Activated CD4-positive, alpha-beta memory T cell treated with anti-CD3 and anti-CD28 coated beads, Interleukin-2, amount 10 ng/mL, durations not matched to agents 7 days and 5 days (primary cell): ENCODE measurements at places on chromosomes 2 and 18. TPM values are rescaled to one million over a fixed set of nuclear protein-coding genes. Genes with fewer than 3 reads are reported as not detected.

- no peak overlapping the region for H3K4me3 ChIP-seq
- H3K27me3 ChIP-seq, result no peaks in the 10 kb centered on the region
- DNase-seq, result no peak
- H3K27ac ChIP-seq, result no peak overlapping the region
- H3K36me3 ChIP-seq, result no peaks in the 10 kb centered on the region
- H3K4me1 ChIP-seq, result no peaks in the 10 kb centered on the region
These were observed 100.6 kb downstream of the UPP2 start for GRCh38 chr2:158202161-158202815.

DNA sequence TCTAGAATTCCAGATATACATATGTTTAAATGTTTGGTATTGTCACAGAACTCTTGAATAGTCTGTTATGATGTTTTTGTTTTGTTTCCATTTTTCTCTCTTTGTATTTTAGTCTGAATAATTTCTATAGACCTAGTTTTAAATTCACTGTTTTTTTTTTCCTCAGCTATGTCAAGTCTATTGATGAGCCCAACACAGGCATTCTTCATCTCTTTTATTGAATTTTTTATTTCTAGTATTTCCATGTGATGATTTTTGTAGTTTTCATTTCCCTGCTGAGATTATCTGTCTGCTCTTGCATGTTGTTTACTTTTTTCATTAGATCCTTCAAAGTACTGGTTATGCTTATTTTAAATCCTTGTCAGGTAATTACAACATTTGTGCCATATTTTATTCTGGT is 254.7 kb downstream of the C1D start:
- no peaks in the 10 kb centered on the region for H3K36me3 ChIP-seq
- no peak overlapping the region for H3K4me3 ChIP-seq
- H3K27ac ChIP-seq, result no peak overlapping the region
- no peak for DNase-seq
- H3K4me1 ChIP-seq, result no peaks in the 10 kb centered on the region

- no peak for DNase-seq
- H3K36me3 ChIP-seq, result no peaks in the 10 kb centered on the region
- H3K27ac ChIP-seq, result no peak overlapping the region
- H3K4me3 ChIP-seq, result no peak overlapping the region
- no peaks in the 10 kb centered on the region for H3K4me1 ChIP-seq
- no peaks in the 10 kb centered on the region for H3K27me3 ChIP-seq
These were observed 320.1 kb downstream of the LRRTM1 start for GRCh38 chr2:79984476-79984875.

DNA sequence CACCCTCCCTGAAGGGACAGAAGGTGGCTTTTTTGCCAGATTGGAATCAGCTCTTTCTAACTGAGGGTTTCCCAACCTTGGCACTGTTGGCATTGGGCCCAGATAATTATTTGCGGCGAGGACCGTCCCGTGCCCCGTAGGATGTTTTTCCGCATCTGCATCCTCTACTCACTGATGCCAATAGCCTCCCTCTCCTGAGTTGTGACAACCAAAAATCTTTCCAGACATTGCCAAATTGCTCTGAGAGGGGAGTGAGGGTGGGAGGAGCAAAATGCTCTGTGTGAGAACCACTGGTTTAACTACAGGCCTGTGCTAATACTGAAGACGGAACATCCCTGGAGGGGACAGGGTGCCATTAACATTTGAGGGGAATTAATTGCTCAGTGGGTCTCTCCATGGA is 33.6 kb upstream of the GLI2 start:
- H3K36me3 ChIP-seq, result no peaks in the 10 kb centered on the region
- no peak for DNase-seq
- peaks cover 15% of the 10 kb centered on the region for H3K27me3 ChIP-seq
- H3K27ac ChIP-seq, result no peak overlapping the region

FAM228A gene
- 0.23 TPM for total RNA-seq

TRABD2A gene
- total RNA-seq, result 38.3 TPM

- peaks cover 2% of the 10 kb centered on the region for H3K27me3 ChIP-seq
- no peak overlapping the region for H3K4me3 ChIP-seq
- H3K36me3 ChIP-seq, result no peaks in the 10 kb centered on the region
- no peak for DNase-seq
- H3K4me1 ChIP-seq, result no peaks in the 10 kb centered on the region
These were observed 176.2 kb downstream of the CYP26B1 start for GRCh38 chr2:71971493-71971892.

HOXD13 gene
- total RNA-seq, result not detected

DNA sequence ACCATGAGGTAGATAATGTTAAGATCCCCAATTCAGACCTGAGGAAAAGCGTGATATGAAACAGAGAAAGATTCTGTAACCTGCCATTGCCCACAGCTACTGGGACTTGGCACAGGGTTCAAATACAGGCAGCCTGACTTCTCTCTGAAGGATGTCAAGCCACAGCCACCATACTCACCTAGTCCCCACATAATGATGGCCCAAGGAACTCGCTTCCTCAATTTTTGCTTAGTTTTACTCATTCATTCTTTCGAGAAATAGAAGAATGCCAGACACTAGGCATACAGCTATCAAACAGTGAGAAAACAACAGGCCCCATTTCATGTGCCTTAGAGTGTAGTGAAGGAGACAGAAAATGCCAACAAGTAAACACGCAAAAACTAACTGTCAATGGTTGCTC is 980 bp upstream of the SULT1C4 start:
- no peak overlapping the region for H3K27ac ChIP-seq
- peaks cover 6% of the 10 kb centered on the region for H3K27me3 ChIP-seq
- no peak overlapping the region for H3K4me3 ChIP-seq
- H3K36me3 ChIP-seq, result no peaks in the 10 kb centered on the region
- no peak for DNase-seq
- no peaks in the 10 kb centered on the region for H3K4me1 ChIP-seq

DNA sequence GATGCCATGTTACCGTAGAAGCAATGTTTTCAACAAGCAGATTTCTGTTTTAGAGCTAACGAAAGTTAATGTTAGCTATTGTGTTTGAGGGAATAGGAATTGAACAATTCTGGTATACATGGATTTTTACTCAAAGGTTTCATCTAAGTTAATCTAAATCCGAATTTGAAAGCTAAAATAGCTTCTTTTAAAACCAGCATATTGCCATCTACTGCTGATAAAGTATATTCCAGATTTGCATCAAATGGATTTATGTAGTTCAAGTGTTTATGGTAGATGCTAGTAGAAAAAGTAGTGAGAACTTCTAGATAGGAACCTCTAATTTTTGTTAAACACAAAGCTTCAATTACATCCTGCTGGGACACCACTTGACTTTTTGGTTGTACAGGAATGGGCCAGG is 1569.5 kb upstream of the NXPH2 start:
- DNase-seq, result no peak
- H3K27ac ChIP-seq, result no peak overlapping the region
- H3K27me3 ChIP-seq, result no peaks in the 10 kb centered on the region
- H3K36me3 ChIP-seq, result no peaks in the 10 kb centered on the region

DNA sequence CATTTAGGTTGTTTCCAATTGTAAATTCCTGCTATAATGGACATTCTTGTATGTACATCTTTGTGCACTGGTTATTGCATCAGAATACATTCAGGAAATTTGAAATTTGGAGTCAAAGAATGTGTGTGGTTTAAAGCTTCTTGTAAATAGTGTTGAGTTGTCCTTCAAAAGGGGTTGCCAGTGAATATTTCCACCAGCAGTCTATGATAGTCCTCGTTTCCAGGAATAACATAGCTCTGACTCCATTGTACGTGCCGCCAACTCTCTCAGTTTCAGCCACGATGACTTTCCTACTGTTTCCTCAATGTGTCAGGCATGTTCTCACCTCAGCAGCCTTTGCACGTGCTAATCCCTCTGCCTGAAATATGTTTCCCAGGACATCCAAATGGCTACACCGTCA is 10.9 kb upstream of the HS6ST1 start:
- H3K4me3 ChIP-seq, result no peak overlapping the region
- DNase-seq, result no peak
- peaks cover 3% of the 10 kb centered on the region for H3K36me3 ChIP-seq
- H3K4me1 ChIP-seq, result peaks cover 4% of the 10 kb centered on the region

SKA1 gene
- total RNA-seq, result 45.6 TPM

POTEC gene
- not detected for total RNA-seq

DNA sequence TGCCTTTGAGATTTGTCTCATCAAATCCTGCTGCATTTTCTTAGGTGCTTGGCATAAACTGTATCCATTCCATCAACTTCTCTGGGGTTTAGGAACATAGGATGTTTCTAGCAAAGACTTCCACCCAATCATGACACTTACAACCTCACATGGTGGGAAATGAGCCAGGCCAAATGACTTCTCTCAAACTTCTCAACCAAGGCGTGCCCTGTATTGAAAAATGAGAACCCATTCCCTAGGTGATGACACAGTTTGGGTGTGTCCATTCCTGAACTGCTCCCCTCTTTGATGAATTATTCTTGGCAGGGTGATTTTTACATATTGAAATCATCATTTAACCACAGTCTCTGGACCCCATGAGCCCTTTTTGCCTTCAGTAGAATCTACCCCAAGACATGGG is 161.1 kb downstream of the EN1 start:
- H3K4me1 ChIP-seq, result no peaks in the 10 kb centered on the region
- no peak overlapping the region for H3K4me3 ChIP-seq
- no peaks in the 10 kb centered on the region for H3K36me3 ChIP-seq
- no peak for DNase-seq
- H3K27me3 ChIP-seq, result no peaks in the 10 kb centered on the region

LDLRAD4 gene
- total RNA-seq, result 22.4 TPM

DNA sequence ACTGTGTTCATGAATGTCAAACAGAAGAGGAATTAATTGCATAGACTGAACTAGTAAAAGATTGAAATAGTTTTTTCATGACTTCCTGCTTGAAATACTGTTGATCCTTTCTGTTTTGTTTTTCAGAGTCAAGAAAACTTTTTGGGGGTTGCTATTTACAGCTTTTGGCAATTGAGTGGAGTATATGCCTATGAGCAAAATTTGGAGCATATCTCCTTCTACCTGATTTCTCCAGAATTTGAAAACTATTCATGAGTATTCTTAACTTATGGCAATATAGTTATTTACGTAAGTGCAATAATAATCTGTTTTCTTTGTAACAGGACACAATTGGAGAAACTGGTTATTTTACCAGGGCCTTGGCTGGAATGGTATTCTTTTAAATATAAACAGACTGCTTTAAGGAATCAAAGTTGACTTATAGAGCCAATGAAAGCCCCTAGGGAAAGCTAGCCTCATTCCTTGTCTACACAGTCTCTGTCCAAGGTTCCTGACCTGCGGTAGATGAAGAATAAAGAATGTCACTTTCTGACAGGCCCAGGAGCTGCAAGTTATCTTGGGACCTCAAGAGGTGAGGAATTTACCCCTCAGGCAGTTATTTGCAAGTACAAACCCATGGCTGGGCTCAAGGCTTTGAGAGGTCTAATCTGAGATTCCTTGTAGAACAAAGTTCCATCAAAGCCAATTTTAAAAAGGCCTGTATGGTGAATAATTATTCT is 193.5 kb upstream of the NDUFV2 start:
- no peaks in the 10 kb centered on the region for H3K36me3 ChIP-seq
- H3K27me3 ChIP-seq, result peaks cover 4% of the 10 kb centered on the region
- H3K27ac ChIP-seq, result no peak overlapping the region
- no peak for DNase-seq

DNA sequence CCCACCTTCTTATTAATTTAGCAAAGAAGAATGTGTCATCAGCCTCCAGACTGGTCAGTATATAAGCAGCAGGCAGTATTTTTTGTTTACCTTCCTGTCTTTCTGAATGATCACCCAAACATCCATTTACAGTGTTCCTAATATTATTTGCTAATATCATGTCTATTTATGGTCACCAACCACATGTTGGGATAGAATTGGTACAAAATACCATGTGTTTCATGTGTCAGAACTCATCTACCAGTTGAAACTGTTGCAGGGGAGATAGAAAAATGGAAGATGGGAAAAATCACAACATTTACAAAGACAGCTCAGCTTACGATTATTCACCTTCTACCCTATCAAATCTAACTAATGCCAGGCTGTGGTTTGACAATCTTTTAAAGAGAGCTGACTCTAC is 66.2 kb downstream of the ANKRD44 start:
- no peak for DNase-seq
- H3K27me3 ChIP-seq, result no peaks in the 10 kb centered on the region
- no peak overlapping the region for H3K27ac ChIP-seq
- H3K36me3 ChIP-seq, result peaks cover 49% of the 10 kb centered on the region

LDAH gene
- 28.1 TPM for total RNA-seq

GRCh38 chr2:40165509-40165844 is 286.4 kb downstream of the SLC8A1 start:
- no peaks in the 10 kb centered on the region for H3K27me3 ChIP-seq
- H3K4me1 ChIP-seq, result no peaks in the 10 kb centered on the region

DNA sequence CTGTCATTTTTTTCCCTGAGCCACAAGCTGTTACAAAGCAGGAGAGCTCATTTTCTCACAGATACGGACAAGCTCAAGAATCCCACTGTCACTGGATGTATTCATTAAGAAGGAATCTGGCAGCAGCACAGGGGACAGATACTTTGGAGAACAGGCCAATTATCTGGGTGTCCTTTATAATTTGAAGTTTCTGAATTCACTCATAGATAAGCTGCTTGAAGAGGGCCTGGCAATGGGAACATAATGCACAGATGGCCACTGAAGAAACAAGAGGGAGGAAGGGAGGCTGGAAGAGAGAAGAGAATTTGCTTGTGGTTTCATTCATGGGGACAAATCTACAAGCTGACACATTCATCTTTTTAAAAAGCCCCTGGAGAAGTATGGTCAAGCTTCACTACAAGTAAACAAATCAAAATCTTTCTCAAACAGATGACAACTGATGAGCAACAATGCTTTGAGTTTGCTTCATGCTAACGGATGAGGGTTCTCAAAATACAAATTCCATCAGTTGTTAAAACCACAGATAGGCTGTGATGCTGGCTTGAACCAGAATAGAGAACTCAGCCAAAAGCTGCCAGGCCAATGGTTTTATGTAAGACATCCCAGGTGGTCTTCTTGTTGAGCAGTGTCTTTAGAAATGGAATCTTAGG is 11.9 kb downstream of the BCL2 start:
- DNase-seq, result no peak
- no peak overlapping the region for H3K27ac ChIP-seq
- peaks cover 84% of the 10 kb centered on the region for H3K4me1 ChIP-seq
- H3K27me3 ChIP-seq, result no peaks in the 10 kb centered on the region

- H3K27me3 ChIP-seq, result no peaks in the 10 kb centered on the region
- no peak for DNase-seq
- H3K36me3 ChIP-seq, result no peaks in the 10 kb centered on the region
- no peaks in the 10 kb centered on the region for H3K4me1 ChIP-seq
These were observed 131.5 kb downstream of the PPP1R1C start for GRCh38 chr2:182117196-182117595.

- H3K27me3 ChIP-seq, result peaks cover 45% of the 10 kb centered on the region
- peaks cover 12% of the 10 kb centered on the region for H3K4me1 ChIP-seq
- H3K27ac ChIP-seq, result no peak overlapping the region
- H3K36me3 ChIP-seq, result no peaks in the 10 kb centered on the region
These were observed 3.5 kb downstream of the OSBPL6 start for GRCh38 chr2:178197791-178198190.

PARD3B gene
- 0.23 TPM for total RNA-seq

DNA sequence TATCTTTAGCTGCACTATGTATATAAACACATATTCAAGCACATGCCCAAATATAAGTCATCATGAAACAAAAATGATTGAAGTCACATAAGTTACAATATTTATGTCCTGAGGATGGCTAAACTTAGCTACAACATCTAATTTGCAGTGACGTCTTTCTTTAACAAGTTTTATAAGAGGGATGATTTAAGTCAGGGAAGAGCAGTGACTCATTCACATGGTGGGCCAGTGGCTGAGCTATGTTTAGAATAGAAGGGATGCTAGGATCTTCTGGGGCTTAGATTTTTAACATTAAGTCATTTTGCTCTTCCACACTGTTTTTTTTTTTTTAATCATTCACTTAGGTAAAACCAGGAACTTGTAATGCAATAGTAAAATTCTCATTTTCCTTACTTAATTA is 22.3 kb downstream of the ADCYAP1 start:
- no peak overlapping the region for H3K4me3 ChIP-seq

CSRNP3 gene
- total RNA-seq, result not detected
